Heart left ventricle (tissue), 16 donors: ENCODE measurements at places on chromosomes 6 and 20. TPM values are rescaled to one million over a fixed set of nuclear protein-coding genes. Genes with fewer than 3 reads are reported as not detected.
A peak's percentile ranks its signal among the peaks of the same experiment; 100 is the strongest.

Gene FNDC11
- total RNA-seq, result 0.16 TPM

Gene DAAM2
- total RNA-seq, result 18.2 TPM

Gene CLIC5
- 231 TPM for total RNA-seq

Gene NR2E1
- total RNA-seq, result not detected

Gene LY86
- 1.8 TPM for total RNA-seq

DNA sequence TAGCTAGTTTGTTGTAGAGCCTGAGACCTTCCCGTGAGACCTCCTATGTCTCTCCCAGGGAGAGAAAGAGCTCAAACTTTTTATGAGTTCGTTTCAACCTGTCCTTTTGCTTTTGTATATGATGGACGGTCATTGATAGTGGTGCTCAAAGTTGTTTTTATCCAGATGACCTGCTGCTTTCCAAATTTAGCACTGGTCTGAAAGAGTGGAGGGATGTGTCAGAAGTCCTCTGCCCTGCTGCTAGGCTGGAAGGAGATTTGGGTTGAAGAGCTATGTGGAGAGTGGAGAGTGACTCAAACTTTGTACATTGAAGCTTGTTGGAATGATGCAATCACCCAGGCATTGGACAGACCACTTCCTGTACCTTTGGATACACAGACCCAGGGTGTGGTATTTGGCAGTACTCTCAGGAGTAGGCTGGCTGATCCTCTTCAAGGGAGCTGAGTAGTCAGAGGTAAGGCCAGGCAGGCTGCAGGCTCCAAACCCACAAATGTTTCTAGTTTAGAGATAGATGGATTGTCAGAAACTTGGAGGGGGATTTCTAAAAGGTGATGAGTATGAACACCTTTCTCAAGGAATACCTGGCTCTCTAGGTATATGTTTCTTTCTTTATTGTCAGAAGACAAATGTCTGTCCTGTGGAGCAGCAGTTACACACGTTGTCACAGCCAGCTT, 49.4 kb upstream of the RREB1 start:
- no peak overlapping the region for H3K27ac ChIP-seq
- H3K36me3 ChIP-seq, result no peaks in the 10 kb centered on the region
- no peaks in the 10 kb centered on the region for H3K27me3 ChIP-seq

- H3K27me3 ChIP-seq, result no peaks in the 10 kb centered on the region
- no peak for DNase-seq
- H3K27ac ChIP-seq, result no peak overlapping the region
- no peak overlapping the region for H3K4me3 ChIP-seq
- peaks cover 23% of the 10 kb centered on the region for H3K36me3 ChIP-seq
- H3K4me1 ChIP-seq, result no peaks in the 10 kb centered on the region
These were observed 66.0 kb downstream of the ELOVL5 start for GRCh38 chr6:53282741-53283140.

- no peak for DNase-seq
- no peaks in the 10 kb centered on the region for H3K27me3 ChIP-seq
- peaks cover 25% of the 10 kb centered on the region for H3K4me1 ChIP-seq
- H3K4me3 ChIP-seq, result no peak overlapping the region
- no peak overlapping the region for H3K27ac ChIP-seq
These were observed 3.3 kb downstream of the ZGPAT start for GRCh38 chr20:63711085-63711645.

DNA sequence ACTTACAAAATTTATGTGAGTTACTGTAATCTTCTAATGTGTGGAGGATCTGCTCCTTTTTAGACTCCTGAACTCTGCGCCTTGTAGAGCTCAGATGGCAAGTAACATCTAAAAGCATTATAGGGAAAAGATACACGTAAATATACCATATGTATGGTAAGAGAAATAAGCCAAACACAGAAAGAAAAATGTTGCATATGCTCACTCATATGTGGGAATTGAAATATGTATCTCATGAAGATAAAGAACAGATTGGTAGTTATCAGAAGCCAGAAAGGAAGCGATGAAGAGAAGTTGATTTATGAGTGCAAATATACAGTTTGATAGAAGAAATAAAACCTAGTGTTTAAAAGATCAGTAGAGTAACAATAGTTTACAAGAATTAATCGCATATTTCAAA, 815.0 kb upstream of the MAN1A1 start:
- H3K4me3 ChIP-seq, result no peak overlapping the region
- H3K36me3 ChIP-seq, result no peaks in the 10 kb centered on the region
- H3K27me3 ChIP-seq, result no peaks in the 10 kb centered on the region
- DNase-seq, result no peak
- no peaks in the 10 kb centered on the region for H3K4me1 ChIP-seq
- H3K27ac ChIP-seq, result no peak overlapping the region

- H3K36me3 ChIP-seq, result no peaks in the 10 kb centered on the region
- no peaks in the 10 kb centered on the region for H3K27me3 ChIP-seq
- H3K4me1 ChIP-seq, result no peaks in the 10 kb centered on the region
- H3K27ac ChIP-seq, result no peak overlapping the region
- no peak overlapping the region for H3K4me3 ChIP-seq
These were observed 405.8 kb upstream of the FKBP1C start for GRCh38 chr6:62805431-62805830.

GRCh38 chr6:21587179-21587960, 6.2 kb upstream of the SOX4 start:
- peaks cover 14% of the 10 kb centered on the region for H3K4me1 ChIP-seq
- H3K36me3 ChIP-seq, result no peaks in the 10 kb centered on the region
- H3K27me3 ChIP-seq, result no peaks in the 10 kb centered on the region
- H3K4me3 ChIP-seq, result peak overlapping the region; percentile 31
- DNase-seq, result peak; percentile 61

DNA sequence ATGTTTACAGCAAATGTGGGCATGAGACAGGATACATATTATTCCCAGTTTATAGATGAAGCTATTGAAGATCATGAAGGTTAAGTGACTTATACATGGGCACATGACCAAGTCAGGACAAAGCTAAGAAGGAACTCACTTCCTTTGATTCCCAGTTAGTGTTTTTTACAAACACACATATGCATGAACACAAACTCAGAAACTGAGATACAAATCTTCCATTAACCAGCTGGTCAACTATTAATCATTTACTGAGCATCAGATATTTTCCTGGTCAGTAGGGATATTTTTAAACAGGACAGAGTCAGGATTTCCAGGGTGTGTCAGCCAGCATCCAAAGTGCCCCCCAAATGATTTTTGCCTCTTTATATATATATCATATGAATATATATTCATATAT, 222.2 kb downstream of the OGFRL1 start:
- no peak overlapping the region for H3K27ac ChIP-seq
- no peak overlapping the region for H3K4me3 ChIP-seq
- DNase-seq, result no peak
- no peaks in the 10 kb centered on the region for H3K36me3 ChIP-seq
- H3K4me1 ChIP-seq, result peaks cover 18% of the 10 kb centered on the region

- H3K4me3 ChIP-seq, result peak overlapping the region; percentile 67
- H3K4me1 ChIP-seq, result peaks cover 4% of the 10 kb centered on the region
- peak overlapping the region; percentile 77 for H3K27ac ChIP-seq
- peak; percentile 24 for DNase-seq
- H3K36me3 ChIP-seq, result no peaks in the 10 kb centered on the region
These were observed 672 bp downstream of the CARMIL1 start for GRCh38 chr6:25279748-25280343.

DNA sequence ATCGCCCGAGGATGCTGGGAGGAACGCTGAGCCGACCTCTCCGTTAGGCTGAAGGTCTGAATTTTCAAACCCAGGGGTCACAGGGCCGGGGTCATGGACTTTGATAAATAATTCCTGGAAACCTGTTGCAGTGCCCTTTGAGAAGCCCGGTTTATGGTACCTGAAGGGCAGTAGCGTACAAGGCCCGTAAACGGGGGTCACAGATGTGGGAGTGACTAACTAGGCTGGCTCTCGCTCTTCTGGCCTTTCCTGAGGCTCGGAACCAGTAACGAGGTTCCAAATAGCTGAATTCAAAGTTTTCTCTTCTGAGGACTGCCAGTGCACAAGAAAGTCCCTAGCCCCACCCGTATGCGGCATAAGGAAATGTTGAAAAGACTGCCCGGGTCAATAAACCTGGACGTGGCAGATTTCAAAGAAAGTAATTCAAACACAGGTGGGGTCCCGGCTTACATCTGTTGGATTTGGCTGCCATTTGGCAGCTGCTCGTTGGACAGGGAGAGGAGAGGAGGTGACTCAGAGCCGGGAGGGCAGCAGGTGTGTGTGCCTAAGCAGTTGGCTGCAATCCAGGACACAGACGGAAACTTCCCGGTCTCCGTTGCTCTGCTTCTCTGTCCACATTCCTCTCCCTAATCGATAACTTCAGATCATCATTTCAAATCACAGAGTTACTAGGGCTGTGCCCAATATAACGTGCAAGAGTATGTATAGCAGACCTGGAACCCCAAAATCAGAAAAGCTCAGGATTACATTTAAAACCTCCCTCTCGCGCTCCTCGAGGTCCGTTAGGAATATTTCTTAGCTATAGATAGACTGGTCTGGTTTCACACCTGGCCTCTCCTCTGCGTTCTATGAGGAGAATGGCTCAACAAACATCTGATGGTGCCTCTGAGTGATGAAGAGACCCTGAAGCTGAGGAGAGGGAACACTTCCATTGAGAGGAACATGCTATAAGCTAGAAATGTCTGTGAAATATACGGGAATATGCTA, 765 bp upstream of the GMDS start:
- peak; percentile 43 for DNase-seq
- H3K4me1 ChIP-seq, result no peaks in the 10 kb centered on the region
- no peaks in the 10 kb centered on the region for H3K27me3 ChIP-seq
- H3K36me3 ChIP-seq, result peaks cover 19% of the 10 kb centered on the region
- H3K27ac ChIP-seq, result peak overlapping the region; percentile 92

GRCh38 chr6:34143196-34143883, 2.5 kb downstream of the GRM4 start:
- no peak for DNase-seq
- peak overlapping the region; percentile 51 for H3K4me3 ChIP-seq
- H3K36me3 ChIP-seq, result no peaks in the 10 kb centered on the region
- H3K27ac ChIP-seq, result no peak overlapping the region
- peaks cover 15% of the 10 kb centered on the region for H3K4me1 ChIP-seq
- peaks cover 80% of the 10 kb centered on the region for H3K27me3 ChIP-seq

DNA sequence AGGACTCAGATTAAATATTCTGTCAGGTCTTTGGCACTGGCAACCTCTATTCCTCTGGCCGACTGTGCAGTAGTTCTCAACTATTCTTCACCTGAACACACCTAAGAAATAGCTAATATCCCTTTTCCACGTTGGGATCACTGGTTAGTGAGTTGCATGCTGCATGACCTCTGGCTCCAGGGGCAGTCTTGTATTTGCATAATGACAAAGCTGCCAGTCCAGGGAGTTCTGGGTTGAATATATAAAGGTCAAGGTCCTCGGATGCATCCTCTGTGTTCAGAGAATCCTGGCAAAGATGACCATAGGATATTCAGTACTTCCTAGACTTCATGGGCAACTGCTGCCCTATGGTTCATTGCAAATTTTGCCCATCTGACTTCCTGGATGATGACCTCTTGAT, 131.2 kb downstream of the DNAH8 start:
- no peaks in the 10 kb centered on the region for H3K4me1 ChIP-seq
- H3K27ac ChIP-seq, result no peak overlapping the region
- no peaks in the 10 kb centered on the region for H3K27me3 ChIP-seq
- DNase-seq, result no peak
- H3K36me3 ChIP-seq, result no peaks in the 10 kb centered on the region

DNA sequence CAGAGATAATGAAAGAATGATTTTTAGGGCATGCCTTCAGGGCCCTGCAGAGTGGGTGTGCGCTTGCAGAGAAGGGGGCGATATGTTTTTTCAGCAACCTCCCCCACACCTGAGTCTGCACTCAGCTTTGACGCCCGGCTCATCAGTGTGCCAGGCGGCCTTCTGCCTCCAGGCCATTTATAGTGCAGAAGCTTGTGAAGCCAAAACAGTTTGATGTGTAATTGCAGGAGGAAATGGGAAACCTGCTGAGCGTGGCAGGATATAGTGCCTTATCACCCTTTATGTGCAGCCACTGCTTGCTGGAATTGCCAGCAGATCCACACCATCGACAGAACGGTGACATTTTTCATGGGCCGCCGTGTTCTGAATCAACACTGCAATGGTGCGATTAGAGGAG, 178.2 kb downstream of the CDH4 start:
- no peak overlapping the region for H3K4me3 ChIP-seq
- no peaks in the 10 kb centered on the region for H3K27me3 ChIP-seq
- DNase-seq, result no peak
- H3K27ac ChIP-seq, result no peak overlapping the region
- H3K36me3 ChIP-seq, result no peaks in the 10 kb centered on the region

DNA sequence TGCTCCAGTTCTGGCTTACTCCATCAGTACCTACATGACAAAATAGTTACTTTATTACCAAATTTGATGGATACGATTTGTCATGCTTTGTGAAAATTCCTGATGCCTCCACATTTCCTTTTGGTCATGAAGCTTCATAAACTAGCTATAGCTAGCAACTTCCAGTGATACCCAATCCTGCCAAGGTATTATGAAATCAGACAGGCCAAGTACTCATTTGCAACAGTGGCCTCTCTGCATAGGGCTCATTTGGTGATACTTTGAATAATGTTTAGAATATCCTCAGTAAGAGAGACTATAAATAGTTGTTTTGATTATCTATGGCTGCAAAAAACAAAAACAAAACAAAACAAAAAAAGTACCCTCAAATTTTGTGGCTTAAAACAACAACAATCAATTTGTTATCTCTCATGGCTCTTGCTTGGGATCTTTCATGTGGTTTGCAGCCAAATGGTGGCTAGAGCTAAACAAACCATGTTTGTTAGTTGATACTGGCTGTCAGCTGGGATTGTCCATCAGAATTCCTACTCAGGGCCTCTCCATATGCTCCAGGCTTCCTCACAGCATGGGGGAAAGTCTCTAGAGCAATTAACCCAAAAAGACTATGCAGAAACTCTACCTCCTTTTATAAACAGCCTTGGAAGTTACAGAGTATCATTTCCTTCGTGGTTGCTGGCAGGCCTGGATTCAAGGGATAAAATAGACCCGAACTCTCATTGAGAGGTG, 10.1 kb upstream of the PRL start:
- DNase-seq, result no peak
- no peak overlapping the region for H3K27ac ChIP-seq
- H3K4me1 ChIP-seq, result no peaks in the 10 kb centered on the region
- H3K4me3 ChIP-seq, result no peak overlapping the region
- H3K36me3 ChIP-seq, result no peaks in the 10 kb centered on the region

DNA sequence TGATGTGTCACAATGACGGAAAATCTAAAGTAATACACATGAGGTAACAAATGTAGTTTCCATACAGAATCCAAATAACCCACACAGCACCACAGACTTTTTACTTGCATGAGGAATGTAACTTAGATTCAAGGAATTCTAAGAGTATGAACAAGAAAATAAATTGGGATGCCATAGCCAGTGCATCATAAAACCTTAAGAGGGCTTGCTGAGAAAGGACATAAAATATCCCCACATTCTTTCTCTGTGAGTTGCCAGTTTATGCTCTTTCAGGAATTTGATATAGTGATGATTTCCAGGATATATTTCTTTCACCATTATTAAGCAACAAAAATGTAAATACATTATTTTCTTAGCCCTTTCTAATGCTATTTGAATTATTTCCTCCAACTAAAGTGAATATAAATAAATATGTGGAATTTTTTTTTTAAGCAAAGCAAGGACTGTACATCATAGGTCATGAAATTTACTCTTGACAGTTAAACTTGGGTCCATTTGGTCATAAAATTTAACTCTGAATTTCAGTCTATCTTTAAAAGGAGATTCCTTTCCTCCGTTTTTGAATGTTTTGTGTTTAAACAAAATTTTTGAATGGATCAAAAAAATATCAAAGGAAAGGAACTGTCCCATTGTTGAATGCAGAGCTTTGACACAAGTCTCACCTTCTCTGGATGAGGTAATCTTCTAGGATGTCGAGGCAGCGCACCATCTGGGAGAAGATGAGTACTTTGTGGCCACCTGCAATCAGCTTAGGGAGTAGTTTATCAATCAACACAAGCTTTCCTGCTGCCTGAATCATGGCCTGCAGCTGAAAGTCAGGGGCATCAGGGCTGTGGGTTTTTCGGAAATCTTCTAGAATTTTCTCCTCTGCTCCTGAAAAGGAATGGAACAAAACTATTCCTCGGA, 116.3 kb upstream of the EMILIN3 start:
- no peak for DNase-seq
- H3K36me3 ChIP-seq, result peaks cover 94% of the 10 kb centered on the region
- no peak overlapping the region for H3K4me3 ChIP-seq
- no peaks in the 10 kb centered on the region for H3K4me1 ChIP-seq
